ENCODE measurements at places on chromosomes 5 and 9.

DNA sequence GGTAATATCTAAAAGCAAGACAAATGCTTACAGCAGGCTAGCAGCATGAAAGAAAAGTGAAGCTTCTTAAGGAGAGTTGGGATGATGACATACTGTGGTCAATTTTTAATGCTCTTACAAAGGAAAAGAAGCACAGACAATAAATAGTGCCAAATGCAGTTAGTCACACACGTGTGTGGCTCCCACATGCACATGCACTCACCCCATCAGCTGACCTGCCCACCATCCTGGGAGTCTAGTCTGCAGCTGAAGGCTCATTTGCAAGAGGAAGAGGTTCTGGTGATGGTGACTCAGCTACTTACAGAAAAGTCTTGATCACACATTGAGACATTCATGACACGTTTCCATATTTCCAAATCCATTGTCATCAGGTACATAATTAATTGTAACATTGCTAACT, 129.3 kb downstream of the MRPL36 start:
- DNase-seq, result no peak

DNA sequence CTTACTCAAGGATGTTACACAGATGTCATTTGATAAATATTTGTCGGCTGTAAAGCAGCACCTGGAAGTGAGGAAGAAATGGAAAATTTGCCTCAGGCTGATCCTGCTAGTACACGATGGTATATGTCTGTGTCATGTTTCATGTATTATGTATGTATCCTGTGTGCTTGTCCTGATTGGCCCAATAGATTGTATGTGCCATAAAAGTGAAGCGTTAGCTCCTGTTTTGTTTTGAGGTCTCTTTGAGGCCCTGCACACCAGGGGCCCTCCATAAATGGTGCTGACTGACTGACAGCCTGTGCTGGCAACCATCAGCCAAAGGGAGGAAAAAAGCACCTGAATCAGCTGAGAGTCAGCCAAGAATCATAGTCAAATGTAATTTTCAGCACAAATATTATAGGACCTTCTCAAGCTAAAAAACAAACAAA, 11.8 kb upstream of the LNPEP start:
- DNase-seq, result no peak

GRCh38 chr5:178624631-178625546, 2.0 kb downstream of the CLK4 start:
- DNase-seq, result no peak

DNA sequence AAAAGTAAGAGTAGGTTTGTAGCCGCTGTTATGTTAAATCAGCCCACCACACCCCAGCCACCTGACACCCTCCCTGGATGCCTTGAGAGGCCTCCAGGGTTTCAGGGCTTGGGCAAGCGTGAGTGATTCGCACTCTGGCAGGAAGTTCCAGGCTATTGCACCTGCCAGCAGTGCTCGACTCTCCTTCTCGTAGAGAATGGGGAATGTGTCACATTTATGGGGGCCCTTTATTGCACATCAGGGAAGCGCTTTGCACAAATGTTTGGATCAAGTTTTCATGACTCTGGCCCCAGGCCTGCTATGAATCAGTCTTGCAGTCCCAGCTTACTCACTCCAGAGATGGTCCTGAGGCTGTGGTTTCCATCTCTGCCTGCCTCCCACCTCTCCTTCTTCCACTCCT, 66.1 kb upstream of the ADRA1B start:
- no peak for DNase-seq

DNA sequence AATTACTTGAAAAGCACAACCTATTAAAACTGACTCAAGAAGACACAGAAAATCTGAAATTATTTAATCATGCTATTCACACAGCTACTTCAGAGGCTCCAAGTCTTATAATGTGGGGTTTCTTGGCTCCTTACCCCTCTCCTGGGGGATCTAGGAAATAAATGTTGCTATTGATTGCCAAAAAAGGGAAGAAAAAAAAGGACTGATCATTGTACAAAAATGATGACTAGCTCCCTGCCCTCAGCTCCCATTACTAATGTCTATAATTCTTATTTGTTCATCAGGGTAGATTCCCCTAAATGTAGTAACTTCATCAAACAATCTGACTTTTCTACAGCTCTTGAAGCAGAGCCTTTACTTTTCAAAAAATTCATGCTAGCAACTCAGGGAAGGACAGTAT, 3.3 kb upstream of the SMC5 start:
- no peak for DNase-seq

GRCh38 chr9:130846487-130847305, 11.6 kb downstream of the ABL1 start:
- no peak for DNase-seq

Measured in stimulated activated CD8-positive, alpha-beta memory T cell treated with anti-CD3 and anti-CD28 coated beads, Interleukin-12 subunit alpha, Interleukin-12 subunit beta, amount 100 ng/mL, for 1 hour (primary cell).